ENCODE measurements at places on chromosomes 2 and 18.

GRCh38 chr2:65739927-65740326 is 307.5 kb upstream of the SPRED2 start:
- no peak for DNase-seq

GRCh38 chr2:74559912-74560311 is 5.4 kb downstream of the DOK1 start:
- no peak for DNase-seq

- DNase-seq: no peak
Measured at GRCh38 chr2:137118140-137118539, 352.8 kb downstream of the THSD7B start.

DNA sequence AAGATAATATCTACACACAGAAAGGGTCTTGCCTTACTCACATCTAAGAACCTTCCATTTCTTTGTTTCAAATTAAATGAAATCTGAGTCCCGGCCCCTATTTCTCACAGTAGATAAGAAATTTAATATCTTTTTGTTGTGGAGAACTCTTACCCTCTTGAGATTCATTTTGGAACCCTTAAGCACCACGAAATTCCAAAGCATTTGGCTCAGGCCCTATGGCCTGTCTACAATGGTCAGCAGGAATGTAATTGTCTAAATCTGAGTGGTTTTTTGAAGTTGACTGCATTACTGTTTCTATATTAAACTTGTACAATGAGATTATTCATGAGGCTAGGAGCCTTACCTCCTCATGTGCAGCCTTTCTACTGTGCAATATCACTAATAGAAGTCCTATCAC is 723.3 kb downstream of the TSN start:
- DNase-seq: no peak

- no peak for DNase-seq
Measured at GRCh38 chr2:79200762-79201161, 41.2 kb upstream of the REG3A start.

DNA sequence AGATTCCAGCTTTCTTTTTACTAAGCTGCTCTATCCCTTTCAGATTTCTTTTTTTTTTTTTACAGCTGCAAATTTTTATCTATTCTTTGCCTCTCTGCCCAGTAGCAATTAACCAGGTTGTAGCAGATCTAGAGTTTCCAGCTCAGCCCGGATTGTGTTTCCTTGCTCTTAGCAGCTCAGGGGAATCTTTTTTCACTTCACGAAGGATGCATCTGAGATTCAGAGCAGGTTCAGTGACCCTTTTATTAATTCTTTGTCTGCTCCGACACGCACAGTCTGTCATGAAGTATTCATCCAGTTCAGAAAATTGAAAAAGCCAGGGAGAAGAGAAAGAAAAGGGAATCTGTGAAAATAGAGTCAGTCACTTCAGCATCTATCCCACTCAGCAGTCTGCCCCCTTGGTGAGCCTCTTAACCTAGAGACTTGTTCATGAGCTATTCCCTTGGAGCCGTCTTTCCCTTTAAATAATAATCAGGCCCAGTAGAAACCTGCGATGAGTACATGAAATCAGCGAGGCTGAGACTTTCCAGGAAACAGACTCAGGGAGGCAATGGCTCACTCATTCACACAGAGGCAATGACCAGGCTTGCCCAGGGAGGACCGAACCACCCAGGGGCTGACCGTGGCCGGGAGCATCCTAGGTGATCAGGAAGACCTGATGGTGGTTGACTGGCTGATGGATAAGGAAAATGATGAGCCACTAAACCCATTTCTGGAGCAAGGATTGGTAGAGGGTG is 103.4 kb upstream of the ITGA6 start:
- no peak for DNase-seq

- no peak for DNase-seq
Measured at GRCh38 chr18:22436136-22436535, 18.4 kb upstream of the CTAGE1 start.

DNA sequence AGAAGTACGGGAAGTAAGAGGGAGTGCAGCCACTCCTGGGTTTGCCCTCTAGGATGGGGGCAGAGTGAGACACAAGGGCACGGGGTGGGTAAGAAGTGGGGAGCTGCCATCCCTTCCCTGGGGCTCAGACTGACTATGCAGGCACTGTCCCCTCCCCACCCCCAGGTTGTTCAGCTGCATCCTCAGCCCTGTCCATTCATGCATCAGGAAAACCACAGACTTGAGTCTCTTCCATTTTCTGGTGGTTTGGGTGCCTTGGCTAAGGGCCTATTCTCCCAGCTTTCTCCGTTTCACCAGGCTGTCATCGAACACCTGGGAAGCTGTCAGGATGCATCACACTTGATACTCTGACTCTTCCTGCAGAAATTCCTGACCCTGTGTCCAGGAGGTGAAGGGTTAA is 111.9 kb downstream of the TFCP2L1 start:
- no peak for DNase-seq

DNA sequence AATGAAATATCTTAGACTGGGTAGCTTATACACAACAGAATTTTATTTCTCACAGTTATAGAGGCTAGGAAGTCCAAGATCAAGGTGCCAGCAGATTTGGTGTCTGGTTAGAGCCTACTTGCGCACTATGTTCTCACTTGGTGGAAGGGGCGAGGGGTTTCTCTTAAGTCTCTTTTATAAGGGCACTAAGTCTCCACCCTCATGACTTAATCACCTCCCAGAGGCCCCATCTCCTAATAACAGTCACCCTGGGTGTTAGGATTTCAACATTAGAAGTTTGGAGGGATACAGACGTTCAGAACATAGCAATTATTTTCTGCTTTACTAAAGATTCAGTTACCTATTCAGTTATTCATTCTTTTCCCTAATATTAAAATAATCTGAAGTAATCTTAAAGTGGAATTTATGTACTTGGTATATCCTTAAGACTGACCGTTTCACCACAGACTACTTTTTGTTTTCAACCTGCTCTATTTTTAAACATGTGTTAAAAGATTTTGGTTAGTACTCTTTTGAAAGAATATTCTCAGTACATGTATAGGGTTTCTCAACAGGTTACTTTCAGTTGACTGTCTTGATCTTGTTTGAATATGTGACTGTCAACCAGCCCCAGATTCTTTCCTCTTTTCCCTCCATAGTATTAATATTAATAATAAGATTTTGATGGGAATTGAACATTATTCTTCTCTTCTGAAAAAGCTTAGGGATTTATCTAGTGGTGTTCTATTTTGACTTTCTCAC is 130.0 kb downstream of the TAF4B start:
- DNase-seq: no peak

DNA sequence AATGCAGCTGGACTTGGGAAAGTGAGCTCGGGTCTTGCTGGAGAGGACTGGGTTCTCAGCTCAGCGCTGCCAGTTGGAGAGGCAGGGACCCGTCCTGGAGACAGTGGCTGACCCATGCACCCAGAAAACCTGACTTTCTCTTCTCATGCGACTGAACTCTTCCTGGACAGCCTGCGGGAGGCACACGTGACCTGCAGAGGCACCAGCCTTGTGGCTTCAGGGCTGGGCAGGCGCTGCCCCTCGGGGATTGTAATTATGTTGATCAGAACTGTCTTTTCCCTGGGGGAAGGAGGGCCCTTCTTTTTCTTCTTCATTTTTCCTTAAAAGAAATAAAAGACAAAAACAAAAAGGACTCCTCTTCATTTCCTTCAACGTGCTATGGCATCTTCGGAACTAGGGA is 198.1 kb downstream of the VAPA start:
- no peak for DNase-seq

GRCh38 chr18:50711386-50711785 is 108.4 kb downstream of the MRO start:
- no peak for DNase-seq

DNA sequence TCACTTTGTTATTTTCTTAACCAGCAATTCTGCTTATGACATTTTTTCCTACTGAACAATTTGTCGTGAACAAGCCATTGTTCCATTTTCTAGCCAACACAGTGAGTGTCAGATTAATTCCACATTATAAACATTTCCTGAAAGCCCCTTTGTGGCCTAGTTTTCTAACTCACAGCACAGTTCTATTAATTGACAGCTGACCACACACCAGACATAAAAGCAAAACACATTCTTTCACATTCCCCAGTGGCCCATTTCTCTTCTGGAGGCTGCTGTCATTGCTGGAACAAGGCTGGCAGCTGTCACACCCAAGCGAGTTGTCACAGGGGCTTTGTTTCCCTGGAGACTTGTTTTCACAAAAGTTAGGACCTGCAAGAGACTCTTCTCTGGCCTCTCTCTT is 50.7 kb downstream of the RNF152 start:
- DNase-seq: no peak

GRCh38 chr18:44885507-44885906 is 204.8 kb downstream of the SETBP1 start:
- DNase-seq: no peak

GRCh38 chr18:75489493-75490190 is 62.1 kb upstream of the SMIM21 start:
- DNase-seq: no peak

DNA sequence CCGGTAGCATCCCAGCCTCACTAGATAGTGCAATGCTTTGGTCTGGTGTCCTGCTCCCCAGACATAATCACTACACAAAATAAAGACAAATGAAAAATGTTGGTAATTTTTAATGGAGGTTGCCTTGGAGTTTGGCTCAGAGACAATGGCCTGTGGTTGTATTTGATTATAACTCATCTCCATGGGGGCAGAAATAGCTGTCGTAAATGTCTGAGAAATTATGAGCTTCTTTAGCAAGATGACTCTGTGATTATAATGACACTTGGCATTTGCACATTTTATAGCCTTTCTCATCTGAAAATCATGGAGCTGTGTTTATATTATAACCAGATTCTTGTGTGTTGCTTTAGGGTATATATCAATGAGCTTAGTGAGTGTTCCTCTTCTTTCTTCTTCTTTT is 1779.7 kb upstream of the CELF4 start:
- no peak for DNase-seq

DNA sequence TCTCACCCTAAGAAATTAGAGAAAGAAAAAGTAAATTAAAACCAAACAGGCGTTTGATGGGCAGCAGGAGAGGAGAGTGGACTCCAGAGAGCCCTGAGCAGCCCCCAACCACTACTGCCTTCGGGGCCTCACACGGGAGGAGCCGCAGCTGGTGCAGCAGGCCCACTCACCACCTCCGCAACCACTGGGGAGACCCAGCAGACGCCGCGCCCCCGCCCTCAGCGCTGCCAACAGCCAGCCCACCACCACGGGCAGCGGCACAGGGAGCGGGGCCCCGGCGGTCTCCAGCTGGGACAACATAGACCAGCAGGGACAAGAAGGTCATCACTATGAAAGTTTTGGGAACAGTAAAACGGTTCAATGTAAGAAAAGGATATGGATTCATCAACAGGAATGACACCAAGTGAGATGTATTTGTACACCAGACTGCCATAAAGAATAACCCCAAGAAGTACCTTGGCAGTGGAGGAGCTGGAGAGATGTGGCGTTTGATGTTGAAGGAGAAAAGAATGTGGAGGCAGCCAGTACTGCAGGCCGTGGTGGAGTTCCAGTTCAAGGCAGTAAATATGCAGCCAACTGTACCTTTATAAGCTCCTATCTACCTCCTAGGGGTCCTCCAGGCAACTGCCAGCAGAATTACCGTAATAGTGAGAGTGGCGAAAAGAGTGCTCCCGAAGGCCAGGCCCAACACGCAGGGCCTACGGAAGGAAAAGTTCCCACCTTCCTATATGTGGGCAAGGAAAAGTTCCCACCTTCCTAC is 76.5 kb downstream of the OLA1 start:
- DNase-seq: no peak

- DNase-seq: no peak
Measured at GRCh38 chr2:180753809-180754761, 226.3 kb upstream of the UBE2E3 start.

- no peak for DNase-seq
Measured at GRCh38 chr2:126749537-126749936, 93.6 kb downstream of the GYPC start.

GRCh38 chr18:41858761-41859555 is 96.1 kb upstream of the PIK3C3 start:
- DNase-seq: no peak

GRCh38 chr2:10188729-10189305 is 66.3 kb downstream of the RRM2 start:
- DNase-seq: no peak

DNA sequence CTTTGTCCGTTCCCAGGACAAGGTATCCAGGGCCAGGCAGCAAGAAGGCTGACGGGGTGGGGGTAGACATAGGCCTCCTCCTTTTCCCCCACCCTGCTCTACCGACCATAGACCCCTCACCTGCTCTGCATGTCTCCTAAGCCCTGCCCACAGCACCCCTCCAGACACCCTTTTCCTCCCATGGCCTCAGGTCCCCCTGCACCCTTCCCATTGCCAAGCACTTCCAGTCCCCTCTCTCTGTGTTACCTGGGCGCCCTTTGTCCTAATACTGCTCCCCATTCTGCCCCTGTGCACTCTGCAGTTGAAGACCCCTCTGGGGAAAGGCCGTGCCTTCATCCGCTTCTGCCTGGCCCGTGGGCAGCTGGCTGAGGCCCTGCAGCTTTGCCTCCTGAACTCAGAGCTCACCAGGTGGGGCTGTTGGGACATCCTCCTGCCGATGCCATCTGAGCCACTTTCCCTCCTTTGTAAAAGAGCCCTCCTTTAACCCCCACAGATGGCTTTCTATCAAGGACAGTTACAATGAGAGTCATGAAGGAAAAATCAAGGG is 3.5 kb downstream of the RUFY4 start:
- DNase-seq: no peak

GRCh38 chr18:54187372-54187771 is 37.1 kb downstream of the MBD2 start:
- DNase-seq: no peak

- no peak for DNase-seq
Measured at GRCh38 chr2:6139916-6140315, 447.7 kb downstream of the SOX11 start.

GRCh38 chr2:198701481-198701880 is 756.3 kb downstream of the SATB2 start:
- DNase-seq: no peak

- no peak for DNase-seq
Measured at GRCh38 chr2:10293603-10294002, 9.1 kb upstream of the HPCAL1 start.

DNA sequence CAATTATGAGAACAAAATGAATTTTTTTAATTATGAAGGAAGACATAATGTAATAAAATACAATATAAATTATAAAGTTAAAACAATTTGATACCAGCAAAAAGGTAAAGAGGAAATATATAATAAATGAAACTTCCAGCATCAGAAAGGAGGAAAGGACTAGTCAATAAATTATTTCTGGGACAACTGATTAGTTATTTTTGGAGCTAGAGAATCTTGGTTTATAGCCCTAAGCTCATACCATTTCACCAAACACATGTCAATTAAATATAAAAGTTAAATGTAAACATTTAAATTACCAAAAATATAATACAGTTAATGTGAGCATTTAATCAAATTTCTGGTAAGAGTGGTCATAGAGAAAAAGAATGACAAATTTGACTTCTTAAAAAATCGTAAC is 12.1 kb downstream of the ACTG2 start:
- no peak for DNase-seq

- DNase-seq: no peak
Measured at GRCh38 chr2:150733051-150733618, 245.7 kb upstream of the RND3 start.

- DNase-seq: no peak
Measured at GRCh38 chr2:46643493-46643892, 164.1 kb downstream of the TMEM247 start.

GRCh38 chr2:45253151-45253550 is 243.9 kb upstream of the SIX2 start:
- DNase-seq: no peak

- no peak for DNase-seq
Measured at GRCh38 chr2:69659349-69659748, 15.8 kb upstream of the AAK1 start.
